ENCODE measurements at places on chromosomes 1 and 21.

DNA sequence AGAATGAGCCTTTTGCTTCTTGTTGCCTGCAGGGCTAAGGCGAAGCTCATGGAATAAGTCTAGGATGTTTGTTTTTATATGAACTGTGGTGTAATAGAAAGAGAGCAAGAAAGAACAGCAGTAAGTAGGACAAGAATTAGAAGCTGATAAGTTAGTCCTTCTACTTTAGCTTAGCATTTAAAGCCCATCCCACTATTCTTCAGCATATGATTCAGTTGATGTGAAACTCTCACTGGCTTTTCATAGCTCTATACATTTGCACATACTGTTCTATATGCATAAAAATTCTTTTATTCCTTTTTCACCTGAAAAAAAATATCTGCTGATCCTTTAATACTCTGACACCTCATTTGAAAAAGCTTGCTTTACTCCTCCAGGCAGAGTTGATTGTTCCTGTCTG, 712.0 kb downstream of the USP25 start:
- no peak for DNase-seq

- no peak for DNase-seq
Measured at GRCh38 chr21:42071146-42071737, at the start of gene UMODL1. Gene UMODL1, plus strand, starts transcription at chr21:42071317. Its CDS starts 0 bp downstream, at chr21:42071317.

DNA sequence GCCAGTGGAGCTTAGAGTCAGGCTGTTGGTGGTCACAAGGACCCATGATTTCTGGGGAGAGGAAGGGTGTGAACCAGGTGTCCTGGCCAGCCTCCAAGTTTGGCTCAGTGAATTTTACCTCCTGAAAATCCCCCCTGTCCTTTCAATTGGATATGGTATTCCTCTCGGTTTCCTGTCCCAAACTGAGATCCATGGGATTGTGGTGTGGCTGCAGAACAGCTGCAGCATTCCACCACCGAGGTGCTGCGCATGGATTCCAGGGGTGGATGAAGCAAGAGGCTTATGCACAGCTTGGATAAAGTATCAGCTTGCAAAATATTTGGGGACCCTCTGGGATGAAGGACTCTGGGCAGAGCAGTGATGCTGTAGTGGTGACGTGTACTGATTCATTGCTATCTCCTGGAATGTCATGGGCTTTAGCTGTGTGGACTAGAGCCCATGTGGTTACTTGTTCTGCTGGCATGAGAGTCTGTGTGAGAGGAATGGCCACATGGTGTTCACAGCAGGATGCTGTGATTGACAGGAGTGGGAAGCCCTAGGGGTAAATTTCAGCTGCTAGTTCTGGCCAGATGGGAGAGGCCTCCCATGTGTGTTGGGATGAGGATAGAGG, 148.7 kb upstream of the SPAG17 start:
- no peak for DNase-seq

DNA sequence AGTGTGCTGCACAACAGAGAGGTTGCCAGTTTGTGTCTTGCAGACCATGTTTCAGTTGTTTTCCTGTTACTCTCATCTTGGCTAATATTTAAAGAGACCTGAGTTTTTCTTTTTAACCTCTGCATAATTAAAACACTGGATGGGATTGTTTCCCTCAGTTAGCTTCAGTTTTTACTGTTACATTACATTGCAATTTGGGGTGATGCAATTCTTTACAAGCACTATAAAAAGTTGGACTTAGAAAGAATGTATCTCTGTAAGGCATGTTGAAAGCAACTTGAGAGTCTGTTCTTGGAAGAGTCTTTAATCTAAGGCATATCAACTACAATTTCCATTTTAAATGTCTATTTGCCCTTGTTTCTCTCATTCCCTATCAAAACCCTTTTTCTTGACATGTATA, 99.1 kb downstream of the DNM3 start:
- DNase-seq: no peak

DNA sequence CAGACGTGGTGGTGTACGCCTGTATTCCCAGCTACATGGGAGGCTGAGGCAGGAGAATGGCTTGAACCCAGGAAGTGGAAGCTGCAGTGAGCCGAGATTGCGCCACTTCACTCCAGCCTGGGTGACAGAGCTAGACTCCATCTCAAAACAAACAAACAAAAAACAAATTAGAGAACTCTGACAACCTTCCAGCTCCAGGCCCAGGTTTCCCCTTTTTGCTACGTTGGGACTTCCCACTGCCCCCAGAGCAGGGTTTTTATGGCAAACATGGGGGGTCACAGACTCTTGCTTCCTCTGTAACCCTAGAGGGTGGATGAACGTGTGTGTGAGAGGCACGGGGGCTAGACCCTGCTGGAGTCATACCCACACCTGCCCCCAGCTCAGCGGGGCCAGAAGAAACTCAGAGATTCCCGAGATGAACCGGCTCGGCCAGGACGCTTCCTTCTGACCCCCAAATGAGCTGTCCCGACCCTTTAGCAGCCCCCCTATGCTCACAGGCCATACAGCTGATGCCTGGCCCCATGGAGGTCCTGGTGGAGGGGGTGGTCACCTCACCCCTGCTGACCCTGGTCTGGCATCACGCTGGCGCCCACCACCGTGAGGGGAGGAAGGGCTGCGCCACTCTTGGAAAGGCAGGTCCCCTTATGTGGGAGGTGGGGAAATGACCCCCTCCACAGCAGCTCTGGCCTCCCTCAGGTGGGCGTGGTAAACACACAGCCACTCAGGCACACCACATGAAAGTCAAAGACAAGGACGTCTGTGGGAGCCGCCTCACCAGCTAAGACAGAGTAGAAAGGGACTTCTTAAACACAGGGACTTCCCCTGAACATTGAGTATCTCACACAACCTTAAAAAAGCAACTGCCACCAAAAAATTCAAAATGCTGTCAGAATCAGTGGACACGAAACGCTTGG, 7.1 kb downstream of the GPR157 start:
- peak; percentile 52 for DNase-seq

- no peak for DNase-seq
Measured at GRCh38 chr21:21233051-21233450, 234.8 kb downstream of the NCAM2 start.

GRCh38 chr1:6588893-6589520, 9.2 kb downstream of the ZBTB48 start:
- no peak for DNase-seq

- no peak for DNase-seq
Measured at GRCh38 chr1:221444346-221444745, 297.5 kb downstream of the DUSP10 start.

DNA sequence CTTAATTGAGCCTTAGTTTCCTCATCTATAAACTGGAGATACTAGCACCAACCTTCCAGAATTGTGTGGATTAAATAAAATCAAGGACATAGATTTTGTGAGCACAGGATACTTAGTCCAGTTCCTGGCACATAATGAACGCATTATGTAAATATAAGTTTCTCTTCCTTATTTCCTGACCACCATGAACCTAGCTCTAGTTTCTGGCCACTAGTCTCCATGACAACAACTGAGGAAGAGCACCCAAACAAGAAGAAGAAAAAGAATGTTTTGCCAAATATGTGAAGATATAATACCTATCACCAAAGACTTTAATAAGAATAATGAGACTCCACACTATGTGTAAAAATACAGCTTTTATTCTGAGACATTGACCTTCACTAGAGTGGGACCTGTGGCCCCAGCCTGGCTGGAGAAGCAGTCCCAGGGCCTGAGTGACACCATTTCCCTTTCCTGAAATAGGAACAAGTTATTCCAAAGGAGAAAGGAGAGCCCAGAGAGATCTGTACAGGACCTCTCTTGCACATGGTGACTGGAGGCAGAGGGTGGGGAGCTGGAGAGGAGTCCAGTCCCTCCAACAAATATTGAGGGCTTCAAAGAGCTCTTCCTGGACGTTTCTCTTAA, 940 bp upstream of the USF1 start:
- DNase-seq: no peak

DNA sequence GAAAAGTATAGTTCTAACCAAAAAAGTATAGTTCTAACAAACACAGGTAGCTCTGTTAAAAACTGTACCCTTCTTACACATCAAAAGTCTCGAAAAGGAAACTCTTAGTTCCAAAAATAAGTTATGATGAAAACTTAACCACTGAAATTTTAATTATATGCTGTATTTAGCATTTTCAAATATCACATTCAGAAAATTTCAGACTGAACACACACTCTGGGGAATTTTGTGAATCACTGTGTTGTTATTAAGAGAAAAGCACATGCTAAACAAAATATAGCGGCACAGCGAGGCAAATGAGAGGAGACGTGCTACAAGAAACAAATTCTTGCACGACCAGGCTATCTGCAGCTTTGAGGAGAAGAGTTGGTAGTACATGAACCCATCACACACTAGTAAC, 30.4 kb downstream of the VAV3 start:
- no peak for DNase-seq

DNA sequence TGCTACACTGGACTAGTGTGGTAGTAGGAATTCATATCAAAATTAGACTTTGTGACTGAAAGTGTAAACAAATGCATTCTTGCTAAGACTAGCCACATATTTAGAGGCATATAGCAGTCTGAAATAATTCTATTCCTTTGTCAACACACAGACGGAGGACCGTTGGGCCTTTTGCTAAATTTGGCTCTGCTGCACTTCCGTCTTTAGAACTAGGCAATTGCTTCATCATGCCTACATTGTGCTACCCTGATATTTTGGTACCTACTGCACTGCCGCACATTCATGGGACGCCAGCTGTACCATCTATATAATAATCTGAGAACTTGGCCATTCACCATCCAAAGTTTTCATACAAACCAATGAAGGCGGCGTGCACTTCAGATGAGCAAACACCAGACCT, 346.8 kb downstream of the KIF26B start:
- no peak for DNase-seq

DNA sequence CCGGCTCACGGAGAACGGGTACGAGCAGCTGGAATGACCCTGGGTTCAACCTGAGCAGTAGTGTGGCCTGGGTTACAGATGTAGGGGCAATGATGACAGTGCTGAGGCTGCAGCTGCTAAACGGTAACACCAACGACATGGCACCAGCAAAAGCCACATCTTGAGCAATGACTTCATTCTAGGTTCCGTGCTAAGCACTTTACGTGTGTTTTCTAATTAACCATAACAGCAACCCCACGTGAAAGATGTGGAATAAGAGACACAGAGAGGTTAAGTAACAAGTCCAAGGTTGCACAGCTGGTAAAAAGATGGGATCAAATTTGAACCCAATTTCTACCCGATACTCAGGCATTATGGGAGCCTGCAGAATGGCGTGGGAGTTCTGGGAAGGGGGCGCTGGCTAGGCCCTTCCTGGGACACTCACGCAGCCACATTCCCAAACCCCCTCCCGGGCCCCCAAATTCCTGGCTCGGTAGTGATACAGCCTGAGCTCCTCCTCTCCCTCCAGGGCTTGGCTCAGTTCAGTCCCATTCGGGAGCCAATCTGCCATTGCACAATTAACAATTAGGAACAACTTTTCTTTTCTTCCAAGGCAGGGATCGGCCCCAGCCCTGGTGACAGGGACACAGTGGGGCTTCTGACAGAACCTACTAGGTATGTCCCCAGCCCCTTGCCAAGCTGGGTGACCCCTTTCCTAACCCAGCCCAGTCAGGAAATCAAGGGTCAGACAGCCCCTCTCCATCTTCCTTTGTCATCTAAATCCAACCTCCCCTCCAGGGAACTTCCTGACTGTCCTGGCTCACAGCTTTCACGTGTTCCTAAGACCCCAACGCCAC, 23.8 kb upstream of the ECE1 start:
- no peak for DNase-seq

GRCh38 chr1:237894131-237894530, 3.4 kb upstream of the ZP4 start:
- DNase-seq: no peak

- DNase-seq: no peak
Measured at GRCh38 chr1:220873868-220874655, 5.2 kb upstream of the HLX start.

GRCh38 chr1:40773748-40774265, 9.8 kb upstream of the KCNQ4 start:
- DNase-seq: no peak

- DNase-seq: no peak
Measured at GRCh38 chr1:13478692-13479091, 35.1 kb downstream of the LRRC38 start.

DNA sequence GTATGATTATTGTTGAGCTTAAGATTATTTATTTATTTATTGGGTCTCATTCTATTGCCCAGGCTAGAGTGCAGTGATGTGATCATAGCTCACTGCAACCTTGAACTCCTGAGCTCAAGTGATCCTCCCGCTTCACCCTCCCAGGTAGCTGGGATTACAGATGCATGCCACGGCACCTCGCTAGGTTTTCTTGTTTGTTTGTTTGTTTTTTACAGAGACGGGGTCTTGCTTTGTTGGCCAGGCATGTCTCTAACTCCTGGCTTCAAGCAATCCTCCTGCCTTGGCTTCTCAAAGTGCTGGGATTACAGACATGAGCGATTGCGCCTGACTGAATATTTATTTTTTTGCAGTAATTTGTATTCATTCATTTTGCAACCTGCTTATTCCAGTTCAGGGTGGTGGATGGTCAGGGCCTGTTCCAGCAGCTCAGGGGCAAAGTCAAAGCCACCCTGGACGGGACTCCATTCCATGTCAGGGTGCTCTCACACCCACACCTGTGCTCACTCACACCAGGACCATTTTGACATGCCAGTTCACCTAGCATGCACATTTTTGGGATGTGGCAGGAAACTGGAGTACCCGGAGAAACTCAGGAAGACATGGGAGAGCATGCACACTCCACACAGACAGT, 29.6 kb upstream of the RASAL2 start:
- DNase-seq: no peak

DNA sequence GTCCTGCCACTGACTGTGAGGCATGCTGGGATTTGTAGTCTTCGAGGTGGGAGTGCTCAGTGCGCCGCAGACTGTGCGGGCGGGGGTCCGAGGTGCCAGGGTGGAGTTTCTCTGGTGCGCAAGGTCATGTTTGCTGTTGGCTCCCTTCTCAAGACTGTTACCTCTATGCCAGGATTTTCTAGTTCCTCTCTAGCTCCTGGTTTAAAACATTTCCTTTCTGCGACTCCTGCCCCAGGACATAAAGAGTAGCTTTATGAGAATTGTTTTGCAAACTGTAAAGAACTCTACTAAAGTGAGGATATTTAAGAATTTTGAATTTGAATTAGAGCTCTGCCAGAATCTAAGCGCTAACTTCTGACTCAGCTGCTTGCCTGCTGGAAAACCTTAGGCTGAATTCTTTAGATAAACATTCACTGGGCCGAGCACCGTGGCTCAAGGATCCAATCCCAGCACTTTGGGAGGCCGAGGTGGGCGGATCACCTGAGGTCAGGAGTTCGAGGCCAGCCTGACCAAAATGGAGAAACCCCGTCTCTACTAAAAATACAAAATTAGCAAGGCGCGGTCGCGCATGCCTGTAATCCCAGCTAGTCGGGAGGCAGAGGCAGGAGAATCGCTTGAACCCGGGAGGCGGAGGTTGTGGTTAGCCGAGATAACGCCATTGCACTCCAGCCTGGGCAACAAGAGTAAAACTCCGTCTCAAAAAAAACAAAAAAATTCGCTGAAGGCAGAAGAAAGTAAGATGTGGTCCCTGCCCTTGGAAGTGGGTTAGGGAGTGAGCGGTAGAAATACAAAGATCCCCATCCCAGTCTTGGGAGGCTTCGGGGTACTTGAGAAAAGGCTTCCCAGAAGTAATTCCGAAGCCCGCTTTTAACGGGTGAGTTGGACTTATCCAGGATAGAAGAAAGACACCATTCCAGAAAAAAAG, 992 bp upstream of the USP48 start:
- no peak for DNase-seq

Data from activated CD8-positive, alpha-beta memory T cell treated with anti-CD3 and anti-CD28 coated beads, Interleukin-2, amount 10 ng/mL, durations not matched to agents 7 days and 5 days (primary cell).